Fibroblast of the aortic adventitia (primary cell): ENCODE measurements at places on chromosomes 7 and 10. TPM values are rescaled to one million over a fixed set of nuclear protein-coding genes. Genes with fewer than 3 reads are reported as not detected.

- DNase-seq: no peak
Observed at GRCh38 chr7:36690514-36691187, 33.6 kb downstream of the AOAH start.

DNA sequence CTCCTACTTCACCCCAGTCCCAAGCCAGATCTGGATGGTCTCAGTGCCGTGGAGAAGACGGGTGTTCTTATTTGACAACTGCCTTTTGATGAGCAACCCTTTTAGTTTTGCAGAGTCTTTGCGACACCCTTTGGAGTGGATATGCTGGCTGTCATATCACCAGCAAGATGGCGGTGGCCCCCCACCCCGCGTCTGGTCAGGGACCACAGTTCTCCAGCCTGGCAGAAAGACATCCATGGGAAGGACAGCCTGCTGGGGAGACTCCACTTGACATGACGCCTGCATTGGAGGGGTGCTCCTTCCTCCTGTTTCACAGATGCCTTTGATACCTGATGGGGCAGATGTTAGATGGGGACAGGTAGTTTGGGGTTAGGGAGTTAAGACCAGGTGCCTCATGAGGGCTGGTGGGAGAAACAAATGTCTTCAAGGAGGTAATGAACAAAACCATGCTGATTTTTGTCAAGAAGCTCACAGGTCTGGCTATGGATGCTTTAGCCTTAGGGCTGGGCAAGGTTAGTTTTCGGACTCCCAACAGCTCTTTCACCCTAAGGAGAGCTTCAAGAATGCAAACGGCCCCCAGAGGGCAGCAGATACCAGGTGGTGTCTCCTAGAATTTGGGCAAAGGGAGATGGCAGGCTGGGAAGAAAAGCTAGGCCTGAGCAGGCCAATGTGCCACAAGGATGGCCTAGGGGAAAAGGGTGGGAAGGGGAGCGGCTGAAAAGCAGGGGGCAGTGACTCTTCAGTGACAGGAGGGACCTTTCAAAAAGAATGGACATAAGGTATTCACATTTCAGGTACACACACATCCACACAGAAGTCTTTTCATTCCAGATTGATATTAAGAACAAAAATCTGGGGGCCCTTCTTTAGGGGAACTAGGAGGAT is 95.2 kb downstream of the CLEC2L start:
- DNase-seq: peak; percentile 54

The BNIP3 gene
- total RNA-seq: 65.1 and 81.4 TPM in 2 replicates

The CH25H gene
- total RNA-seq: 2.2 TPM in 1 of 2 replicates, not detected in the other

GRCh38 chr10:34548466-34548865 is 266.6 kb downstream of the PARD3 start:
- DNase-seq: no peak

The RSPH10B2 gene
- total RNA-seq: not detected in 2 replicates

The CCDC172 gene
- total RNA-seq: not detected in 2 replicates

GRCh38 chr7:83947260-83947659 is 247.3 kb downstream of the SEMA3A start:
- DNase-seq: no peak

DNA sequence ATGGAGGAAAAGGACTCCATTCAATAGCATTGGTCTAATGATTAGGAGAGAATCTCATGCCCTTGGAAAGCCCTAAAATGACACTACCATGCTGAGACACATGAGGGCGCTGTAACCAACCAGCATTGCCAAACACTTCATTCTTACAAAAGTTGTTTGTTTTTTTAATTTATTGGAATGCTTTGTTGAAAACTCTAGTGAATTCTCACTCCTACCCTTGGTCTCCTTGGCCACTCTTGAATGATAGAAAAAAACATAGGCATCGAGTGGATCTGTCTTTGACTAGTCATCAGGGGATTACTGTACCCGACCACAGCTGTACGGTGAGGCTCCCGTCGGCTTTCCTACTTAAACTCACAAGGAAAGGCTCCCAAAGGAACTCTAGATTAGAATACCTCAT is 29.3 kb upstream of the ADD3 start:
- peak; percentile 86 for DNase-seq

GRCh38 chr10:75606203-75606779 is 174.9 kb downstream of the LRMDA start:
- DNase-seq: no peak

DNA sequence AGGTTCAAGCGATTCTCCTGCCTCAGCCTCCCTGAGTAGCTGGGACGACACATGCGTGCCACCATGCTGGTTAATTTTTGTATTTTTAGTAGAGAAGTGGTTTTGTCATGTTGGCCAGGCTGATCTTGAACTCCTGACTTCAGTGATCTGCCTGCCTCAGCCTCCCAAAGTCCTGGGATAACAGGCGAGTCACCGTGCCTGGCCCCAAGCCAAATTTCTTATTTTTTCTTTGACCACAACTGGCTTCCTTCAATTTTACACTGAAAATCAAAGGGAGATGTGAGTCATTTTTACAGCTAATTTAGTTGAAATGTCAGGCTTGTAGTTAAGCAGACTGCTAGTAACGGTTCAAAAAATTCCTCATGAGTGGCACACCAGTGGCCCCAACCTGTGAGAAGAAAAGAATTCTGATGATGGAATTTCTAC is 7.8 kb downstream of the RNF216 start:
- DNase-seq: peak; percentile 93

DNA sequence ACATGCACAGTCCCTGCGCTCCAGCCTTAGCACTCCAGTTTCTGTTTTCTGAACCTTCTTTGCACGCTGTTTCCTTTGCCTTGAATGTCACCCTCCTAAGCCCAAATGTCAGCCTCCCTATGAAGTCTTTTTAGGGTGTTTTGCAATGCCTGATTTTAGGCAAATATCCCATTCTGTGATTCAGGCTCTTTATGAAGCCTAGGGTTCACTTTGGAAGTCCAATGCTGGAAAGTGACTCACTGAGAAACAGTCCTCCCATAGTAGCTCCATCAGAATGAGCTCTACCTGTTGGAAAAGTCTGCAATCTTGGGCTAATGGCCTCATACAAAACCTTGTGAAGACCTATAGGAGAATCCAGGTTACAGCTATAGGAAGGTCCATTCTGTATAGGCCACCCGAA is 5.3 kb downstream of the LAMB4 start:
- peak; percentile 47 for DNase-seq

GRCh38 chr10:75231672-75232581 is 3.8 kb downstream of the COMTD1 start:
- no peak for DNase-seq
